ENCODE measurements at places on chromosomes 16 and 17.

DNA sequence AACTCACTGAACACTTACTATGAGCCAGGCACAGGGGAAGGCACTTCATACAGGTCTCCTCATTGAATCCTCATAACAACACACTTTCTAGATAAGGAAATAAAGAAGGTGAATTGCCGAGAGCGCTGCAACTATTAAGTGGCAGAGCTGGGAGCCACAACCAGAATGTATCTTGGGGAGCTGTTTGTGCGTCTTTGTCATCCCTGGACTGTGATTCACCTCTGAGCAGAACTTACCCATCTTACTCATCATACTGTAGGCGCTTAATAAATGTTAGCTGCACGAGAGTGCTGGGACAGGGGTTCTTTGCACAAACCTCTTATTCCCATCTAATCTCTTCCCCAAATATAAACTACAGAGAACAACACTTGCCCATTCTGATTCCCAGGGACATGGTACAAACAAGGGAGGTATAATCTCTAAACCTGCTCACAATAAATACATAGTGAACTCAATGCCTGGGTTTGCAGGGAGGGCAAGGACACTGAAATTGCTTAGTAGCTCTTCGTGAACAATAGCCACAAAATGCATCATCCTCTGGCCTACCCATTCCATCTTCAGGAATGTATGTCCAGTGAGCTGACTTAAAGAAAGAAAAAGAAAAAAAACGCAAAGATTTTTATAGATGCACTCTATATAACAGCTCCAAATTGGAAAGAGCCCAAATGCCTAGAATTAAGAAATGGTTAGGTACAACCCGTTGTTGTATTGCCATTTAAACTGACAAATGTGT is 43.0 kb downstream of the MYO18A start:
- DNase-seq, result no peak

DNA sequence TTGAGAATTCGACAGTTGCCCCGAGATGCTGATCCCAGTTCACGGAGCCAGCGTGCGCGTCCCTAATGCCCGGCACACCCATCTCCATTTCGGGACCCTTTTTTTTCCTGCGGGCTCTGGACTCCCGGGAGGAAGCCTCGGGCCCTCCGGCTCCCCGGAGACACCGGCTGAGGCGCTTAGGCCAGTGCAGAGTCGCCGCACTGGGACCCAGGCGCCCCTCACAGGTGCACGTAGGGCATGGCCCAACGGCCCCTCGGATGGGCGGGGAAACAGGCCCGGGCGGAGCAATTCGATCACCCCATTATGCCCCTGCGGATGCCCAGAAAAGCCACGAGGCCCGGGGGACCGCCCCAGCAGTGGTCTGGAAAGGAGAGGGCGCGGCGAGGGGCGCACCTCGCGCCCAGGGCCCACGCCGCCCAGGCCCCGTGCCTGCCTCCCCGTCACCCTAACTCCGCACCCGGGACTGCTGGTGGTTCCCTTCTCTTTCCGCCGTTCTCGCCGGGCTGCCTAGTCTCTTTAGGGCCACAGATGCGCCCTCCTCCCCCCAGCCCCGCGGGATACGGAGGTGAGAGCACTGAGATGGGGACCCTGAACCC is 18.5 kb upstream of the ZFHX3 start:
- no peak for DNase-seq

DNA sequence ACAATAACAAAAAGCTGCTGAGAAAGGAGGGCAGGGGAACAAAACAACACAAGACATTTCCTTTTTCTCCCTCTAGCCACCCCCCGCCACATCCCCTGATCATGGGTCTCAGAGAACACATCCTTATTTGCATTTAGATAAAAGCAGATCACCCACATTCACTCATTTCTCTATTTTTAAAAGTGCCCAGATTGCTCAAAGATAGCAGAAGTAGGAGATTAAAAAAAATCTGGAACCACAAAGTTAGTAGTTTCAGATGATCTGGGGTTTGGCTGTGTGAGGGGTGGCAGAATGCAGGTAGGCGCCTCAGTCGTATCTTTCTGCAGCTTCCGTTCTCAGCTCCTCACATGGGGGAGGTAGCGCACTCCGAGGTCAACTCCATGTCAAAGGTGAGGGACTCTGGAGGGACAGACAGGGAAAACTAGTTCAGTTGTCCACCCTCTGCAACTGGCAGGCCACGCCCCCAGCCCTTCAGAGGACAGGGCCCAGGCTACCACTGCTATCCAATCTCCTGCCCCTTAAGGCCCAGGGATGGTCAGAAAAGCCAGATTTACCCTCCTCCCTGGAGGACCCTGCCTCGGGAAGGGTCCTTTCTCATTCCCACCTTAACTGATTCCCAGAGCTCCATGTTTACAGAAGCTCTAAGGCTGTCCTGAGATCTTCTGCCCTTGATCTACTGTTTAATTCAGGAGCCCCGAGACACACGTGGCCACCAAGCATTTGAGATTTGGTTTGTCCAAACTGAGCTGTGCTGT is 27.3 kb downstream of the STAT5A start:
- DNase-seq, result peak; percentile 55

DNA sequence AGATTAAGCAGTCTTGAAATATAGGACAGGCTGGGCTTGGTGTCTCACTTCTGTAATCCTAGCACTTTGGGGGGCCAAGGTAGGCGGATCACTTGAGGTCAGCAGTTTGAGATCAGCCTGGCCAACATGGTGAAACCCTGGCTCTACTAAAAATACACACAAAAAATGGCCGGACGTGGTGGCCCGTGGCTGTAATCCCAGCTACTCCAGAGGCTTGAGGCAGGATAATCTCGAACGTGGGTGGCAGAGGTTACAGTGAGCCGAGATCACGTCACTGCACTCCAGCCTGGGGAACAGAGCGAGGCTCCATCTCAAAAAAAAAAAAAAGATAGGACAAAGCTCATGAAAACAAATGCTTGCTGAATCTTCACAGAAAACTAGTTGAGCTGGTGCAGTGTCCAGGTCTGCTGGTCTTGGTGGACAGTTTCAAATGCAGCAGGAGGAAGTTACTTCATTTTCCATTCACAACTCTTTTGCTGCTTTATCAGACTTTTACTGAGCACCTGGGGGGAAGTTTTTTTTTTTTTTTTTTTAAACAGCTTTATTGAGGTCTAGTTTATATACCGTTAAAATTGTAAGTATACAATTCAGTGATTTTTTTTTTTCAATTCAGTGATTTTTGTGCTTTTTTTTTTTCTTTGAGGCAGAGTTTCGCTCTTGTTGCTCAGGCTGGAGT is 45.2 kb downstream of the SNX29 start:
- no peak for DNase-seq

DNA sequence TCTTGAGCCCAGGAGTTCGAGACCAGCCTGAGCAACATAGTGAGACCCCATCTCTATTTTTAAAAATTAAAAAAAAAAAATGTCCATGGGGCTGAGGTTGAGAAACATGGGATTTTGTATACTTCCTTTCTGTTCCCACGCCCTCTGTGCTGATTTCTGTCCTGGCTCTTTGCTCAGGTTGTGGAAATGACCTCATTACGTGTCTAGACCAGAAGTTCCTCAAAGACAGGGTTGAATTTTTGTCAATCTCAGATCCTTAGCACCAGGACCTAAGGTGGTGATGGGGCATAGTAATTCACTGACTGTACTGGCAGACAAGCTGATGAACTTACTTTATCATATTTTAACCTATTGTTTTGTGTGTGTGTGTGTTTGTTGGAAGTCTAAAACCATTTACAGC is 11.2 kb upstream of the HNF1B start:
- DNase-seq, result no peak

DNA sequence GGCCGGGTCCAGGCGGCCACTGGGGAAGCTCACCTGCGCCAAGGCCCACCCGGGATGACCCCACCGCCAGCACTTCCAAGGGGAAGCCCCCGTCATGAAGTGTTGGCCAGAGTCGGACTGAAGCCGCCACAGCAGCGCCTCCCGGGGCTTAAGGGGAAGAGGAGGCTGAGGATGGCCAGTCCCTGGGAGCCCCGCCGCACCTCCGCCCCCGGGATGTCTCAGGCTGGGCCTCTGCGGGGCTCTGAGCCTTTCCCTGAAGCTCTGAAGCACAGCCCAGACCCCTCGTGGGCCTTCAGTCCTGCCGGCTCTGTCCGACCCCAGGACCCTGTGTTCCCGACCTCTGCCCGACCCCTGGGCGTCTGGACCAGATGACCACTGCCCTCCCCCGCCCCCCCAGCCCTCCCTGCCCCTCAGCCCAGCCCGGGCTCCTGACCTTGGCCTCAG is 42.8 kb upstream of the ACSF3 start:
- no peak for DNase-seq

GRCh38 chr17:76079956-76080767 is 1.2 kb downstream of the ZACN start:
- peak; percentile 45 for DNase-seq

DNA sequence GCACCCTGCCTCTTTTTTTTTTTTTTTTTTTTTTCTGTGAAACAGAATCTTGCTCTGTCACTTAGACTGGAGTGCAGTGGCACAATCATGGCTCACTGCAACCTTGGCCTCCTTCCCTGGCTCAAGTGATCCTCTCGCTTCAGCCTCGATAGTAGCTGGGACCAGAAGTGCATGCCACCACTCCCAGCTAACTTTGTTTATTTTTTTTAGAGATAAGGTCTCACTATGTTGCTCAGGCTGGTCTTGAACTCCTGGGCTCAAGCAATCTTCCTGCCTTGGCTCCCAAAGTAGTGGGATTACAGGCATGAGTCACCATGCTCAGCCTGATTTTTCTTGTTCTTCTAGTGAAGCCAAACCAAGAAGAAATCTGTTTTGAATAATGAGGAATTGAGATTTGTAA is 25.0 kb downstream of the CDK12 start:
- DNase-seq, result no peak

DNA sequence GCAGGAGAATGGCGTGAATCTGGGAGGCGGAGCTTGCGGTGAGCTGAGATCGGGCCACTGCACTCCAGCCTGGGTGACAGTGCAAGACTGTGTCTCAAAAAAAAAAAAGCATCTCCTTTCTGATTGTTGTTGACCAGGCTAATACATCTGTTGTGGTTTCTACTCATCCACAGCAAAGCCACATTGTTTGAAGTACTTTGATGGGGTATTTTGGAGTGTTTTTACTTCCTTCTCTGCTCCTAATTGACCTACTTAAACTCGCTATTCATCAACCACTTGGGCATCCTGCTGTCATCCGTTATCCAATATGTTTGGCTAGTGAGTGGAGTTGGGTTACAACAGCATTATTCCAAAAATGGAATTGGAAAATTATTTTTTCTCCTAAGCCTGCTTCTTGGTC is 3.5 kb upstream of the CDC27 start:
- DNase-seq, result peak; percentile 23

- peak; percentile 24 for DNase-seq
Observed at GRCh38 chr16:14101415-14101814, 30.3 kb downstream of the MRTFB start.

- DNase-seq, result no peak
Observed at GRCh38 chr16:11042191-11042590, 97.8 kb downstream of the CLEC16A start.

GRCh38 chr17:34300652-34301370 is 15.3 kb downstream of the CCL11 start:
- no peak for DNase-seq
